Stimulated activated CD4-positive, alpha-beta T cell treated with anti-CD3 and anti-CD28 coated beads, Interleukin-4, amount 100 ng/mL, for 48 hours (primary cell): ENCODE measurements at places on chromosomes 7 and 10.

- DNase-seq = no peak
Observed at GRCh38 chr7:28551331-28551730, 139.0 kb downstream of the CREB5 start.

DNA sequence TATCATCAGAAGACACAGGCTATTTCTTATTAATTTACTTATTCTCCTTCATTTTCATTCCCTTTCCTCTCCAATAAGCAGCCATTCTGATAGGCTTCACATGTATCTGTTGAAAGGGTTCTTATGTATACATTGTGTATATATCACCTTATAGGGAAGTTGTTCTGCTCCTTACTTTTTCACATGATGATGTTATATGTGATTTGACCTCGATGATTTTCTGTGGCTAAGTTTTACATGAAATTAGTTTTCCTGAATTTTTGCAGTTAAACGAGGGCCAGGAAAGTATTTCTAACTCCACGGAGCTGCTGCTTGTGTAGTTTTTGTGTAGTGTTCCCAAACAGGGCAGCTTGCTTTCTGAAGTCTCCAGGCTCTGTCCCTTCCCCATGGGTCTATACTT is 84.5 kb downstream of the SH2D4B start:
- DNase-seq = no peak

GRCh38 chr10:102492344-102492939 is 10.1 kb downstream of the ACTR1A start:
- DNase-seq = no peak

DNA sequence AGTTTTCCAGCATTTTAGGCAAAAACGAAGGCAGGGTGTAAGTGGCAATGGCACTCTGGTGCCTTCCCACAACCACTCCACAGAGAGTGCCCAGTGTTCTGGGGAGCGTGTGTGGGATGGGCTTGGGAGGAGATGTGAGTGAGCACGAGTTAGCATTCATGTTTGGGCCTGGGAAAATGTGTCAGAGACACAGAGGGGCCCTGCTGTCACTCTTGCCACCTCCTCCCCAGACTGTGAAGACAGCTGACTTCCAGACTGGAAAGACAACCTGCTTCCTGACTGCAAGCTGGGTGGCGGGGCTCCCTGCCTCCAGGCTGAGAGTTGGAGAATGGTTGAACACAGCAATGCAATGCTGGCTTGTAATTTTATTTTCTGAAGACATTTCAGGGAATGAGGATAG is 454.5 kb upstream of the ZMIZ1 start:
- DNase-seq = no peak

DNA sequence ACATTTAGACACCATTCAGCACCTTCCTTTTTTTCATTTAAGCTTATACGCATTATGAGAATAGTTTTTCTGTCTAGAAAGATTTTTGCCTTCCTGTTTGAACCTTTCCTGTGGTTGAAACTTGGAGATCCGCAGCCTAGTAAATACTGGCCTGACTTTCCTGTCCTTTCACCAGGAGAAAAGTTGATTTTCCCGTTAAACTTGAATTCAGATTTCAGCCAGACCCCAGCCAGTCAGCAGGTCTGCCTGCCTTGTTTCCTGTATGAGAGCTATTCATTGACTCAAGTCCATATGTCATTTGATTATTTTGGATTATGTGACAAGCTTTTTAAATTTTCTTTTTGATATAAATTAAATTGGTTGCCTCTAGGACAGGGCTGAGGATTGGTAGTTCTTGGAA is 71.5 kb downstream of the EVX1 start:
- no peak for DNase-seq

- DNase-seq = no peak
Observed at GRCh38 chr7:41887416-41887815, 184.5 kb upstream of the INHBA start.

DNA sequence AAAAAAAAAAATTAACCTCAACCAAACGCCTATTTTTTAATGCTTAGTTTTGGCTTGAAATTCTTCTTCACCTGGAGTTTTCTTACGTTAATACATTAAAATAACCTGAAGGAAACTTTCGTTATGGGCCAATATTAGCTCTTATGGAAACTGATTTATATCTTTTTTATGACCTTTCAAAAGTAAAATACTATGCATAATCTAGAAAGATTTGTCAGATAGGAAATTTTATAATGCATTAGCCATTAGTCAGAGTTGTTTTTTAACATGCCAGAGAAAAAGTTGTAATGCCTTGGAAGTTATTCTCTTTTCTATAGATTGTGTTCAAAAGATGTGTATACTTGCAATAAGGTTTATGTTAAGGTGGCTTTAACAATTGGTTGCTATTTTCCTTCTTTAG is 34.3 kb upstream of the ARL4A start:
- no peak for DNase-seq

DNA sequence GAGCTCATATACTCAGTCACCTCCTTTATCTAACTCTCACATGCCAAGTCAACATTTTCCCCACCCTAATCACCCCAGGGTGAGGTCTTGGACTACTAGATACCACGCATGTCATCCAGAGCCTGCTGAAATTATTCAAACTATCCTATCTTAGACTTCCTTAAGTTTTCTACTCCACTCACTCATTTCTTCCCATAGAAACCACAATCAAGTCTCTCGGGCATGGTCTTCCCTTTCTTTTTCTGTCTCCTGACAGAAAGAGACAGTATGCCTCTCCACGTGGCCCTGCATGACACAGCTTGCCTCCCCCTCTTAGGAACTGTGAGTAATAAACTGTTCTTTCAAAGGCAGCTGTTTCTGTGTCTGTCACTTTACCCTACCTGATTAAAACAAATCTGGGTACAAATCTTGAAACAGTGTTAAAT is 29.4 kb downstream of the TAS2R41 start:
- DNase-seq = no peak

DNA sequence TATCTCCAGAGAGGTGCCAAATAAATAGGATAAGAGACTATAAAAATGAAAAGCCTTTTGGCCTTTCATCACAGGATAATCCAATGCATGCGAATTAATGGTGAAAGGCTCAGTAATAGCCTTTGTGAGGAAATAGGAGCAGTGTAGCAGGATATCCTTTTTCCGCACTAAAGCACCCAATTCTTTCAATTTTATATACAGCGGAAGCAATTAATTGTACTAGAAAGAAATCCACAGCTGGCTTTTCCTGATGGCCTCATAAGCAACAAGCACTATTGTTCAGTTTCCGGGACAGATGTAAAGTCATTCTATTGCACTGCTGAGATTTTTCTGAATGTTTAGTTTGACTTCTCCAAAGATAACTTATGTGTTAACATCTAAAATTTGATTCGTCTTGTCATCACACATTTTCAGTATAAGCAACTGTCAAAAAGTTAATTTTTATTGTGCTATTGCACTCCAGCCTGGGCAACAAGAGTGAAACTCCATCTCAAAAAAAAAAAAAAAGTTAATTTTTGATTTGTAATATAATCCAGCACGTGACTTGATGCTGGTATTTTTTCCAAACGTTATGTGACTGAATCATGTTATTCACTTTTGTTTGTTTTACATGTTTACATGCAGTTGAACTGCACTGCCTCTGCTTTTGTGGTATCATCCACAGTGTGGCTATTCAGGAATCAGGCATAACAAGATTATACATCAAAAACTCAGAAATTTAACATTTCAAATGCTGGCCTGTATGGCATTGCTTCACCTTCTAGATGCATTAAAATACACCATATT is 8.4 kb upstream of the BMPR1A start:
- DNase-seq = no peak

DNA sequence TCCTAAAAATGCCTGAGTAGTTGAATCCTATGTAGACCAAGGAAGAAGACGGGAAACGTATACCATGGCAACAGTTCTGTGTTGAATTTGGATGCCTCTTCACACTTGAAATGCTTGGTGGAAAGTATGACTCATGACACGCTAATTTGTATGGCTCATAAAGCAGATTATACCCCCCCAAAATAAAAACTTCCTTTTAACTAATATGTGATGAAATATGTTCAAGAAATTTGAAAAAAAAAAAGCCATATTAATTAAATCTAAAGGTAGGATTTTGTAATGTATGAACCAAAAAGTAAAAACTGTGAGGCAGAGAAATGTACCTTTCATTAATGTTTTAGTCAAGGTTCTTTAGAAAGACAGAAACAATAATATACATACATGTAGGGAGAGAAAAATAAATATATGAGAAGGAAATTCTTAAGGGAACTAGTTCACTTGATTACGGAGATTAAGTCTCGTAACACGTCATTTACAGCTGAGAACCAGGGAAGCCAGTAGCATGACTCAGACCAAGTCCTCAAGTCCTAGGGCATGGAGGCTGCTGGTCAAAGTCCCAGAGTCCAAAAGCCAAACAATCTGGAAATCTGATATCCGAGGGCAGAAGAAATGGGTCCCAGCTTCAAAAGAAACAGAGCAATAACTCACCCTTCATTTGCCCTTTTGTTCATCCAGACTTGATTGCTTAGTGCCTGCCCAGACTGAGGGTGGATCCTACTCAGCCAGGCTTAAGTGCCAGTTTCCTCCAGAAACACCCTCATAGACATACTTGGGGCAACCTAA is 485.1 kb downstream of the SEMA3D start:
- no peak for DNase-seq
